Right atrium auricular region (tissue), 2 donors: ENCODE measurements at places on chromosomes 11 and 22. TPM values are rescaled to one million over a fixed set of nuclear protein-coding genes. Genes with fewer than 3 reads are reported as not detected.

PRAME gene
- 0.19 TPM for total RNA-seq

MAPK8IP1 gene
- 8.9 TPM for total RNA-seq

GRCh38 chr11:62953811-62954210 lies 31.0 kb downstream of the SLC22A6 start:
- DNase-seq: no peak
- no peak overlapping the region for H3K27ac ChIP-seq
- H3K36me3 ChIP-seq: no peaks in the 10 kb centered on the region
- peaks cover 4% of the 10 kb centered on the region for H3K4me1 ChIP-seq
- H3K4me3 ChIP-seq: no peak overlapping the region

DNA sequence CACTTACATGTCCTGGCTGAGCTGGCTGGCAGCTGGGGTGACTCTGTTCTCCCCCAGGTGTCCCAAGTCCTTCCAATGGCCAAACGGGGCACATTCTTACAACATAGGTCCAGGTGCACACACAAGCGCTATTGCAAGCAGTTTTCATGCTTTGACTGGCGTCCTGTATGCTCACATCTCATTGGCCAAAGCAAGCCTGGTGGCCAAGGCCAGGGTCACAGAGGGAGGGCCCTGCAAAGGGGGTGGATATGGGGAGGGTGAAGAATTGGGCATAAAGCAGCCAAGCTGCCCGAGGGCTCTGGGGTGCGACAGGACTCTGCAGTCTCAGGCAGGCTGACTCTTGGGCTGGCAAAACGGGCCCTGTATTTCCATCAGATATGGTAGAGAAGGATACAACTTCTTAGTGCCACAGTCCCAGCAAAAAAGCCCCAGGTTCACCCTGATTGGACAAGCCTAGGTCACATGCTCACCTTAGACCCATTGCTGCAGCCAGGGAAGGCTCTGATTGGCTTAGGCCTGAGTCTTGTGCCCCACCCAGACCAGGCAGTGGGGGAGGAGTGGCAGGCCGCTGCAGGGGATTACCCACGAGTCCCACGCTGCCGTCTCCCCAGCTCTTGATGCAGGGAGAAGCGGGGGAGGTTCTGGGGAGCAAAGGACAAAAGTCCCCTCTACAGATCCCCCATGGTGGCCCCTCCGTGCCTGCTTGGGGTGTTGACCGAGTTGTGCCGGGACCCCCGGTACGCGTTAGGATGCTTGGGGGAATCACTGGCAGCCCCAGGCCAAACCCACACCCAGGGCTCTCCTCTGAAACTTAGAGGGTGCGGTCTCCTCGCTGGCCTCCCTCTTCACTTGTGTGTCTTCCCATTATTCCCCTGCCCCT lies 110.8 kb downstream of the ARHGAP8 start:
- no peak for DNase-seq

SOX10 gene
- 1.5 TPM for total RNA-seq

HTR3A gene
- not detected for total RNA-seq

DNA sequence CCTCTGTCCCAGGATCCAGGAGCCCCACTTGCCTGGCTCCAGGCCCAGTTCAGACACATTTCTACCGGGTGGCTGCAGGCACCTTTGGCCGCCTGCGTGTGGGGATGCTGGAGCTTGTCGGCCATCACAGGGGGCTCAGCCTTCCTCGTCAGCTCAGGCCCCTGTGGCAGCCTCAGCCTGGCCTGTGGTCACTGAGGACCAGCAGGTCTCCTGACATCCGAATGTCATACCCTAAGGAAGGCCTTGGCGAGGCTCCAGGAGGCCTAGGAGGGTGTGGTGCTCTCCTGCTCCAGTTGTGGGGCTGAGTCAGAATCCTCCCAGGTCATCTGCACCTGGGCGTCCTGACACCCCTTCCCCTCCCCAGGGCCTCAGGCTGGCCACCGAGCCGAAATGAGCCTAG lies 14.9 kb upstream of the SOX10 start:
- H3K27me3 ChIP-seq: no peaks in the 10 kb centered on the region
- no peak overlapping the region for H3K4me3 ChIP-seq
- peaks cover 11% of the 10 kb centered on the region for H3K4me1 ChIP-seq

MMP1 gene
- 0.16 TPM for total RNA-seq

UNC93B1 gene
- 9.2 TPM for total RNA-seq

GRCh38 chr11:34915136-34916014 lies 804 bp downstream of the APIP start:
- H3K36me3 ChIP-seq: no peaks in the 10 kb centered on the region
- H3K27ac ChIP-seq: peak overlapping the region; percentile 96
- no peak for DNase-seq
- peak overlapping the region; percentile 81 for H3K4me3 ChIP-seq
- peaks cover 27% of the 10 kb centered on the region for H3K4me1 ChIP-seq

DNA sequence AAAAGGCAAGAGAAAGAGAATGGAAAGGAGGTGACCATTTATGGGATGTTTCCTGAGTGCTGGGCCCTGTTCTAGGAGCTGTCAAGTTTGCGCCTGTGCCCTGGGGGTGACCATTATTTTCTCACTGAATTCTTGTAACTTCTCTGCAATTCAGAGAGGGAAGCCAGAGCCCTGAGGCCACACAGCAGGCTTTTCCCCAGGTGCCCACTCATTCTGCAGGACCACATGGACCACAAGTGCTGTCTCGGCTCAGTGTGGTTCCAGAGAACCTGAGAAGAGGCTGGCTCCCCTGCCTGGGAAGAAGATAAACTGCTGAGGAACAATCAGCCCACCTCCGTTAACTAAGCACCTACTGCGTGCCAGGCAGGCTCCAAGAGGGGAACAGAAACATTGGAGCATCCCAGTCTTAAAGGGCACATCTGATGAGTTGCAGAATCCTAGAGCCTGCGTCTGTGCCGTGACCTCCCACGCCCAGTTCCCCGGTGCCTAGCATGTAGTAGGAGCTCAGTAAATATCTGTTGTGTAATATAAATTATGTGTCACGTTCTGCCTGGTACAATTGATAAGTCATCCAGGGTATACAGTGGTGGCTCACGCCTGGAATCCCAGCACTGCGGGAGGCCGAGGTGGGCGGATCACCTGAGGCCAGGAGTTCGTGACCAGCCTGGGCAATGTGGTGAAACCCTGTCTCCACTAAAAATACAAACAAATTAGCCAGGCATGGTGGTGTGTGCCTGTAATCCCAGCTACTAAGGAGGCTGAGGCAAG lies 31.6 kb upstream of the CRYBB3 start:
- H3K36me3 ChIP-seq: peaks cover 7% of the 10 kb centered on the region
- DNase-seq: no peak
- no peaks in the 10 kb centered on the region for H3K27me3 ChIP-seq
- no peak overlapping the region for H3K27ac ChIP-seq
- no peak overlapping the region for H3K4me3 ChIP-seq
- H3K4me1 ChIP-seq: no peaks in the 10 kb centered on the region

CYP2D6 gene
- not detected for total RNA-seq

CUL5 gene
- 26.4 TPM for total RNA-seq

GRCh38 chr11:41784513-41785335 lies 325.3 kb upstream of the LRRC4C start:
- no peak for DNase-seq
- H3K27ac ChIP-seq: no peak overlapping the region
- H3K27me3 ChIP-seq: no peaks in the 10 kb centered on the region
- no peaks in the 10 kb centered on the region for H3K36me3 ChIP-seq
- no peak overlapping the region for H3K4me3 ChIP-seq
- H3K4me1 ChIP-seq: no peaks in the 10 kb centered on the region

LIF gene
- total RNA-seq: 0.79 TPM

- H3K4me1 ChIP-seq: no peaks in the 10 kb centered on the region
- H3K36me3 ChIP-seq: no peaks in the 10 kb centered on the region
- no peaks in the 10 kb centered on the region for H3K27me3 ChIP-seq
- H3K4me3 ChIP-seq: peak overlapping the region; percentile 37
Observed at GRCh38 chr22:42500836-42501179, 18.8 kb downstream of the RRP7A start.

SCN4B gene
- total RNA-seq: 11.8 TPM

APOL3 gene
- 29.5 TPM for total RNA-seq

DNA sequence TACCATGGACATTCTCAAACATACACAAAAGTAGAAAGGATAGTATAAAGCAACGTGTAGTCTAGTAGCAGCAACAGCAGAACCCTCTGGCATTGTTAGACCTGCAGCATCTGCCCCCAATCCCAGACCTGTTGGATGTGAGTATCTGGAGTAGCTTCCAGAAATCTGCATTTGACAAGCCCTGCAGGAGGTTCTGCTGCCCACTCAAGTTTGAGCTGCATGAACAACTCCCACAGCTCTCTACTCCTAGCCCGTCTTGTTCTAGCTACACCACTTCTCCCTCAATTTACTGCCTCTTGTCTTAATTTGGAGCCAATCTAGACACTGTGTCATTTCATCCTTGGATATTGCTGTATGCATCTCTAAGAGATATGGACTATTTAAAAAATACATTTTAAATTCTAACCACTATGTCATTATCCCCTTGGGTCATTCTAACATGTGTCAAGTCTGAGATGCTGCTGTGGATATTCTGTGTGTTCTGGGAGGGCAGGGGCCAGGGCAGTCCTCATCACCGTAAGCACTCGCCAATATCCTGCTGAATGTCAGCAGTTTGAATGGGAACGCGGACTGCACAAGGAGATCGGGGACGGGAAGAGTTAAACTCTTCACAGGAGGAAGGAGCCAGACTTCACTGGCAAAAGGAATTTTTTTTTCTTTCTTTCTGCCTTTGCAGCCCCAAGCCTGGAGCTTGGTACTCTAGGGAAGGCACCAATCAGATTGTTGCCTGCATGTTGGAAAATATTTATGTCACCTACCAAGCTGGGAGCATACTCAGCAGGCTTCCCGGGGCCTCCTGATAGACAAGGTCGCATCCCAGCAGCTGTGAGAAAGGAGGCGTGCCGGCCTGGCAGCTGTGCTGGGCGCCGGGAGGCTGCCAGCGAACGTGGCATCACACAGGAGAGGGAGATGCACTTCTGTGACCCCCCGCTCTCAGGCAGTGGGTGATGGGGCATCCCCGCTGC lies 429.0 kb downstream of the MIAT start:
- H3K4me1 ChIP-seq: no peaks in the 10 kb centered on the region
- no peaks in the 10 kb centered on the region for H3K27me3 ChIP-seq
- no peak overlapping the region for H3K4me3 ChIP-seq
- DNase-seq: no peak

OR2AG2 gene
- total RNA-seq: not detected

CLDN5 gene
- total RNA-seq: 16.7 TPM

SYT13 gene
- total RNA-seq: 11.4 TPM

GRCh38 chr22:24106385-24107381 lies 74.6 kb upstream of the SUSD2 start:
- peaks cover 2% of the 10 kb centered on the region for H3K36me3 ChIP-seq
- peak overlapping the region; percentile 71 for H3K27ac ChIP-seq
- peaks cover 52% of the 10 kb centered on the region for H3K4me1 ChIP-seq

DNA sequence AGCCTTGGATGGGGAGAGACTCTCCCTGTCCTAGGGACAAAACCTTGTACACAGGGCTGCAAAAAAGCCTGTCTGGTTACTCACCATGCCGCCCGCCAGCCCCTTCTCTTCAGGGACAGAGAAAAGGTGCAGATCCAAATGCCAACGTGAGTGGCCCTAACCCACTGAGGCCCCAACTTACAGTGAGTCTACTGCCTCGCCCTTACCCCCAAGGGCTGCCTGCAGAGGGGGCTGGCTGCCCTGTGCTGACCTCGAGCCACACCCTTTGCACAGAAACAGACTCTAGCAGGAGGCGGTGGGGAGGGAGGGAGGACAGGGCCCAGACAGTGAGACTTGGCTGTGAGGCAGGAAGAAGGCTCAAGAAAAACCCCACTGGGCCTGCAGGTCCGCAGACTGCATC lies 13.6 kb upstream of the CHST1 start:
- H3K4me1 ChIP-seq: no peaks in the 10 kb centered on the region
- H3K4me3 ChIP-seq: no peak overlapping the region
- no peak for DNase-seq
- no peak overlapping the region for H3K27ac ChIP-seq

APOL5 gene
- 0.74 TPM for total RNA-seq
